ENCODE measurements at places on chromosomes 6 and 20.

DNA sequence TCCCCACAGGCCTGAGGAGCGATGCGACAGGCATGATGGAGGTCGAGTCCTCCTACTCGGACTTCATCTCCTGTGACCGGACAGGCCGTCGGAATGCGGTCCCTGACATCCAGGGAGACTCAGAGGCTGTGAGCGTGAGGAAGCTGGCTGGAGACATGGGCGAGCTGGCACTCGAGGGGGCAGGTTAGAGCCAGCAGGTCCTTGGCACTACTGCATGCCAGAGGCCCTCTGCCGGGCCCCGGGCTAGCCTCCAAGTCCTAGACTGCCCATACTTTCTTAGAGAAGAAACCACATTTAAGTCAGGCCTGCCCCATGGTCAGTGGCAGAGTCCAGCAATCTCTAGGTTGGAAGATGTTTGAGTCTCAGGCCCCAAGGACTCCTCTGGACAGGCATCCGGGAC, 32.1 kb downstream of the PKIG start:
- DNase-seq, result no peak

DNA sequence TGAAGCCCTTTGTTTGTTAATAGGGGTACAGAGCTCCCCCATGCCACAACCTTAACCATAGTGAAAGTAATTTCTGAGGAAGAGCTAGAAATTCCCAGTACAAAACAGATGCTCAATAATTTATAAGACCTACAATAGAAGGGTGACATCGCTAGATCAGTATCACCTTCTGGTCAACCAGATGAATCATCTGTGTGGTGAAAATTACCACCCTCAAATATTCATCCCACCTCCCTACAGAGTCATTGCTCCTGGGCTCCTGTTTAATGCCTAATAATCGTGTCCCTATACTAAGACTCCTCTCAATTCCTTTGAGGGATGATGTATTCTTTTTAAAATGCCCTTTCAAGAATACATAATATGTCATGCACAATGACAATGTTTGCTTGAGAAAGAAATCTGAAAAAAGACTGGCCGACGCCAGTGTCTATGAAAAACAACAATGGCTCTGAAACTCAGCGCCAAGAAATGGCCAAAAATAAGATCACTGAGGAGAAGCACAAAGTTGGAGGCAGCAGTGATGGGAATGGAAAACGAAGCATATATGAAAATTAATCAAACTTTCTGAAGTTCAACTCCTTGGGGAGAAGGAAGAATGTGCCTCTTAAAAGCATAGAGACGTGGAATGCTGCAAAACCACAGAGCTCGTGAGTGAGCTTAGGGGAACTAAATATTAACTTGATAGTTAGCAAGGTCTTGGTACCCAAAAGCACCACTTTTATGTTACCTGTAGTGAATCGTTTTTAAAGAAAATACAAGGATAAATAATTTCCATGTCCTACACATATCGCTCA, 11.0 kb upstream of the ADGRF5 start:
- no peak for DNase-seq

DNA sequence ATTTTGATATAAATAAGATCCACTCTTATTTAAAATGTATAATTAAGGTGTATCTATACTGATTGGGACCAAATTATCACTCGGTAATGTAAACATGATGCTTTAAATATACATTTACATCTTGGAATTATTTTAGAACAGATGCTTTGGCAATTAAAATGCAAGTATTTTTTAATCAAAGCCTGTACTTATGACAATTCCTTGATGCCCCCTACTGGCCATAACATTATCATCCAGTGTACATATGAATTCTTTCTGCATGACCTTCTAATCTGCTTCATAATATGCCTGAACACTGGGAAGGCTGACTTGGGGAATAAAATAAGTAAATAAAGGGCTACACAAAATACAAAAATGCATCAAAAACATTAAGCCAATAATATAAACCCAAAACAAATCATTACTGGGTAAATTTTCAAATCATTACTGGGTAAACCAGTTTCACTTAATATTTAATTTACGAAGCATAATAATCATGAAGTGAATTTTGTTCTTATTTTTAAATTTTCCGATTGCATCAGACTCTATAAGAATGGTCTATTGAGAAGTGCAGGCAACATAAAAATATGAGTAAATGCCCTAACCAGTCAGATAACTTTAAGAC, 65.1 kb downstream of the CGA start:
- DNase-seq, result no peak

DNA sequence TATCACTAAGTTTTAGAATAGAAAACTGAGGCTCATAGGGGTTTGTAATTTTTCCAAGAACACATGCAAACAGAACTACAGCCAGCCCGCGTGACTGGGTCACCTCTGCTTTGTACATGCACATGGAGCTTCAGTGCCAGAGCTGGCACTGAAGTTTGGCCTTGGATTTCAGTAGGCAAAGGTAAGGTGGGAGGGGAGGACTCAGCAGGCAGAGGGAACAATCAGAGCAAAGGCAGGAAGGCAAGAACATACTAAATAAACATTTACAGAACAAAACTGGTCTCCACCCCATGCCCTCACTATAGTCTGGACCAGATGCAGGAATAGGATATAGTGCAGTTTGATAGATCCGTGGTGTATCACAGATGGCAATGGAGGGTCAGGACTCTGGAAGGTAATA, 13.6 kb upstream of the ABRACL start:
- DNase-seq, result no peak

DNA sequence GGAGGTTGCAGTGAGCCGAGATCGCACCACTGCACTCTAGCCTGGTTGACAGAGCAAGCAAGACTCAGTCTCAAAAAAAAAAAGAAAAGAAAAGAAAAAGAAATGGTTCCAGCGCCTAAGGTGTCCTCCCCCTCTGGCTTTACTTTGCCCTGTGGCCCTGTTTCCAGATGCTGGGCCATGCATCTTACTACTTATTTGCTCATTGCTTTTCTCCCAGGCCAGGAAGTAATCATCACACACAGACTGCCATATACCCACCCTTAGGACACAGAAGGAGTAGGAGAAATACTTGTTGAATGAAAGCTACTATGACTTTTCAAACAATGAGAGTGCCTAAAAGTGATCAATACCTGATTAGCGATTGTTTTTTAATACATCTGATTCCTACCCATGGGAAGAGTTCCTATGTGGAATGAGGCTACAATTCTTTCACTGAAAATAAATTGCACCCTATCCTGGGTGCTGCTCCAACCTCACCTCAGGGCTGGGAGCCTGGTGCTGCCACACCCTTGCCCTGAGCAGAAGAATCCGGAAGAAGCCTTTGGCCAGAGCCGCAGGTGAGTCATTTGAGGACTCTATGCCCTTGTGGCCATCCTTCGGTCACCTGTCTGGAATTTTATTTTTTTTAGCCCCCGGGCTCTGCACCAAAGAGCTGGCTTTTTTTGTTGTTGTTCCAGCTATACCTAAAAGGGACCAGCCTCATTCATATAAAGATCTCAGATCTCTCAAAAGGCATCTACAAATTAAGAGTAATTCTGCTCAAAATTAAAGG, 22.7 kb upstream of the TFAP2C start:
- no peak for DNase-seq

- no peak for DNase-seq
Observed at GRCh38 chr6:89058627-89059026, 21.9 kb upstream of the PNRC1 start.

DNA sequence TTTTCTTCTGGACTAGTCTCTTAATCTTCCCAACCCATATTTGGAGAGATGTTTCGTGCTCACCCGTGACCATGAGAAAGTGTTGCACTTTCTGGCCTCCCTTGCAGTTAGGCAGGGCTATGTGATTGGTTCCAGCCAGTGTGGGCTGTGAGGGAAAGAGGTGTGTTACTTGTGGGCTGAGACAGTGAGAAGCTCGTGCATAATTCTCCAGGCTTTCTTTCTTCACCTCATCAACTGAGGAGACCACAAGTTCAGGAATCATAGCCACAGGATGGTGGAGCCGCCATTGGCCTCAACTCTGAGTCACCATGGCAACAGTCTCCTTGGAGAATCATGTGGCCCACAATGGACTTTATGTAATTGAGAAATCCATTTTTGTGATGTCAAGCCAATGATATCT, 57.5 kb upstream of the FUCA2 start:
- no peak for DNase-seq

- DNase-seq, result no peak
Observed at GRCh38 chr20:2124564-2125213, 23.1 kb downstream of the STK35 start.

DNA sequence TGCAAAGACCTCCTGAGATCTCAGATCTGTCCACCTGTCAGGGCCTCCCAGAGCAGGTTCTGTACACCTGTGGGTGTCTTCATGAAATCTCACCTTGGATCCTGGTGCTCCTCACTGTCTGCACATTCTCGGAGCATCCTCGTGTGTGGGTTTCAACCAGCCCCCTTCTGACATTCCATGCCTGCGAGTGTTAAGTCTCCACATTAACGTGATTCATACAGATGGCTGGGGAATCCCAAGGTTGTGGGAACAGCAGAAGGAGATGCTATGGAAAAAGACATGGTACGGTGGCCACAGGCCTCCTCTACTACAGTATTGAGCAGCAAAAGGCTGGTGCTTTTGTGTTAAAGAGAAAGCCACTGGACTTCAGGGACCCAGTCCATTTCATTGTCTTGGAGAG, 556.5 kb downstream of the DHX35 start:
- DNase-seq, result no peak

DNA sequence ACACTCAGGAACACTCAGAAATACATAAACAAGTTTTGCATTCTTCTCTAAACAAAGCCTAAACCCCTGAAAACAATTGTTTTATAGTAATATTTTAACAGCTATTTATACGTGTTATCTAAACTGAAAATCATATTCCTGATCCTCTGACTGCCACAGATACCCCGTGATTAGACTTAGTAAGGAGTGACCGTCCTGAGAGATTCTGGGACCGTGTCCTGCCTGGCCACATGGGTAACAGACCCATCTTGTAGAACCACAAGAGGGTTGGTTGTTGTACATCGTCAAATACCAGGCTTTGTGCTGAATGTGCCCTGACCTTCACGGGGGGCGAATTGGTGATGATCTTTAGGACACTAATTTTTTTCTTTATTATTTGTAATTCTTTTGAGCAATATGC, 214.4 kb downstream of the TMEM242 start:
- DNase-seq, result no peak

DNA sequence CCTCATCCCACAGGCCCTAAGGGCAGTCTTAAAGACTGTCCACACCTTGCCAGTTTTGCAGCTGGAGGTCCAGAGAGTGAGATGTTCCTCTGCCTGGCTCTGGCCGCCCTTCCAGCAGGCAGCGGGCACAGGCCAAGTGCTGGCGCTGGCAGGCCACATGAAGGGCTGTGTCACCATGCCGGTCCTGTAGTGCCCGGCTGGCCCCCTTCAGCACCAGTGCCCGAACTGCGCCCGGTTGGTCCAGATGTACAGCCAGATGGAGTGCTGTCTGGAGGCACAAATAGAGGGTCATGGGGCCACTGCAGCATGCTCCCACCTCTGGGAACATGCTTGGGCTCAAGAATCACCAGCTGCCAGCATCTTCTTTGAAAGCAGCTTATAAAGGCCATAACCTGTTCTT, 3.8 kb downstream of the NFKBIE start:
- DNase-seq, result no peak

- no peak for DNase-seq
Observed at GRCh38 chr6:80433010-80433672, 326.7 kb downstream of the BCKDHB start.

DNA sequence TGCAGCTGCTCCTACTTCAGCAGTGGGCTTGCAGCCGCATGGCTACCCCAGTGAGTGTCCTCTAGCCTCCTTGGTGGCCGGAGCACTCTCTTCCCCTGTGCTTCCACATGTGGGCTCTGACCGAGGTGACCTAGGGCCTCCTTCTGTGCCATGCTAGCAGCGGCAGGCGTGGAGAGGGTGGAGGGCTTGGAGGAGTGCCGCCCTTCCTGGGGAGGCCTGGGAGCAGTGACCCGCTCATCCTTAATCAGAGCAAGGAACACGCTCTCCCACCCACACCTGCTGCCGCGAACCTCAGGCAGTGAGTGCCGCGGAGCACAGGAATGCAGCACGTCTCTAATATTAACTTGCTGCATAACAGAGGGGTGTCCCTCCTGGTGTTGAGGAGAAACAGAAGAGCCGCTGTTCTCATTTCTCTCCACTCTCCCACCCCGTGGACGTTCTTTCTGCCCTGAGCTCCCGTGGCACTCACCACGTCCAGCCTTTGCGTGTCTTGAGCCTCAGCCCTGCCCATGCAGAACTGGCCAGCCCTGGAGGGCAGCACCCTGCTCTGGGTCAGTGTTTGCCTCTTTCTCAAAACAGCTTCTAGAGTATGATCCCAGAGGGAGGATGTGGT, 31.9 kb downstream of the DUSP22 start:
- no peak for DNase-seq

DNA sequence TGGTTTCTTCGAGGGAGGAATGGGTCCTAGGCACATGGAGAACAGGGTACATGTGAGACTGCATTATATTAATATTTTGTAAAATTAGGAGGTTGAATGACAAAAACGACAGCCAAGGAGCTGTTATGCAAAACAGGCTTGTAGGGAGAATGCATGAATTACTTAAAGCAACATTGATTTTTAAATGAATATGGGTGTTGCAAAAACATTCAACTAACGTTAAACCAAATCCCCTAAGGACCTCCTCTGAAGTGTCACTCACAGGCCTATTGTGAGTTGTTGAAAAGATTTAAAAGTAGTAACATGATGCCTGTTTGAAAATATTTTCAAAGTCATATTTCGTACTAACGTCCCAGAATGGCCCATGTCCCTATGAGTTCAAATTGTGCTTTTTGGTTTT, 21.9 kb downstream of the FBXL4 start:
- DNase-seq, result no peak

DNA sequence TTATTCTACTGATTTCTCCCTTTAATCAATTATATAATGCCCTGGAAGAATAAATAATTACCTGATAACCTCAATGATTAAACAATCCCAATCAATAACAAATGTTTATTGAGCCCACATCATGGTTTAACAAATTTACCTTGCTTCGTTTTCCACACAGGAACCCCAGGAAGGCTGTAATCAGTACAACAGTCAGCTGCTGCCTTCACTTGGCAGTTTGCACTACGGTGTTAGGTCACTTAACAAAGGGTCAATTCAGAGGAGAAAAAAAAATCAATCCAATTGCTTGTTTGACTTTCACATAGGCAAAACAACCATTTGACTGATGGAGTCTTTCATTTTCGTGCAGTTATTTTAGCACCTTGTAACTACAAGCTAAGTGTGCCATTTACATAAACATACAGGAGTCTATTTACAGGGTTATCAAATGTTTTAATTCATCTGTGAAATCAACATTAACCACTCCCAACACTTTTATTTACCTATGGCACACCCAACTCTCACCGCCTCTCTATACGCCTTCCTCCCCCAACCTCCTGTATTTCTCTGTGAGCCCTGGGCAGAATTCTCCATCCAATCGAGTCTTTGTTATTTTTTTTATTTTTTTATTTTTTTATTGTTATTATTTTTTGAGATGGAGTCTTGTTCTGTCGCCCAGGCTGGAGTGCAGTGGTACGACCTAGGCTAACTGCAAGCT, 140.4 kb upstream of the TAB2 start:
- no peak for DNase-seq

DNA sequence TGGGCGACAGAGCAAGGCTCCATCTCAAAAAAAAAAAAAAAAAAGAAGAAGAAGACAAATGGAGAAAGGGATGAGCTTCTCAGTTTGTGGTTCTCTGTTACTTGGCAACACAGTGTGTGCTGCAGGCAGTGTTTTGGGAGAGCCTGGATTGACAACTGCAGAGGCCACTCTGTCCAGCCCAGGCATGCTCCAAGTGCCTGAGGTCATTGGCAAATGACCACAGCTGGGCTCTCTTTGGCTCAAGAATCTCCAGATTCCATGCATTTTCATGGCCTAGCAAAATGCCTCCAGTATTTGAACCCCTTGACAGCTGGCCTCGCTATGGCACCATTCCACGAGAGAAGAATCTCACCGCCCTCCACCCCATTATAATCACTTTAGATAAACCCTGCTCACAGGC, 126.2 kb downstream of the ANKRD60 start:
- no peak for DNase-seq

Measured in head of caudate nucleus (tissue), 42 donors.